CD4-positive, alpha-beta T cell treated with Interleukin-6 at 100 ng/mL for 8 hours (primary cell): ENCODE measurements at places on chromosomes 4 and X.

DNA sequence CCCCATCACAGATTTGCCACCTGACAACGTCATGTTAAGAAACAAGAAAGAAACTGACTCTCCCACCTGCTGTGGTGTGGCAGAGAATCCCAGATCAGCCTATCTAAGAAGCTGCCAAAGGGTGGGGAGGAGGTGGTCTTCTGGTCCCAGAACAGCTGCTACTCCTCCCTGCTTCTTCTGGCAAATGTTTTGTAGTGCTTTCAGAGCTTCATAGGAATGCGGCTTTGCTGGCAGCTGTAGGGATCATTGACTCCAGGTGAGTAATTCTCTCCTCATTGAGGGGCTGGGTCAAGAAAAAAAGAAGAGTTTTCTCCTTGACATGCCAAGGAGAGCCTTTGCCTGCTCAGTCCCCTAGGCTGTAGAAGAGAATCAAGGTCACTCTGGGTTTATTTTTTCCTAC lies 23.3 kb downstream of the NRK start:
- DNase-seq = no peak

DNA sequence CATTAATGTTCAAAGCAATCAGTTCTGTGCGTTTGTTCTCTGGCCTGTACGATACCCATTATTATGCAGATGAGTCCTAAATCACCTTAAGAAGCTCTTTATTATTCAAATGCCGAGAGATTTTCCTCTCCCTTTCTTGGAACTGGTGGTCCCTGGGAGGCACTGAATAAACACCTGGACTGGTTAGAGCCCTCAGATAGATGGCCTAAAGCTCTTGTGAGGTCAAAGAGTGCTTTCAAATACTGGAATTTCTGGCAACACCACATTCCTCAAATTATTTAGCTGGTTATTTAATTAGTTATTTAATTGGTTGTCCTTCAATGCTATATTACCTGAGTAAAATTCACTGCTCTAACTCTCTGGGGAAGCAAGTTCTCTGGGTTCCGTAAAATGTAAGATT lies 3.0 kb downstream of the ARHGEF38 start:
- DNase-seq = no peak

GRCh38 chr4:114056599-114056998 lies 77.2 kb upstream of the ARSJ start:
- DNase-seq = no peak

DNA sequence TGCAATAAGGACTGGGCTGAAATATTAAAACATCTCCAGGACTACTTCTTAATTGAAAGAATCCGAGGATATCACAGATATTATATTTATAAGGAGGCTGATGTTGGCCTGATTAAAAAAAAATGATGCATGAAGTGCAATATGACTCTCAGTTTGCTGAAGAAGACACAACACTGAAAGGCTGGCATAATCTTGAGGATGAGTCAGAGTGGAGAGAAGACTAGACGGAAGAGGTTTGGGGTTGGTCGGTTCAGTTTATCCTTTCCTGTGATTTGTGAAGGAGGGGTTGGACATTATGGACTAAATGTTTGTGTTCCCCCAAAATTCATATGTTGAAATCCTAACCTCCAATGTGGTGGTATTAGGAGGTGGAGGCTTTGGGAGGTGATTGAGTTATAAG lies 170.3 kb downstream of the CORIN start:
- no peak for DNase-seq

GRCh38 chr4:110197529-110198042 lies 829 bp downstream of the ELOVL6 start:
- peak; percentile 33 for DNase-seq

- DNase-seq = no peak
Measured at GRCh38 chrX:32985544-32985943, 225.8 kb downstream of the DMD start.

GRCh38 chrX:11629593-11630211 lies 36.0 kb downstream of the ARHGAP6 start:
- no peak for DNase-seq

- no peak for DNase-seq
Measured at GRCh38 chr4:143202824-143203223, 18.1 kb downstream of the USP38 start.

GRCh38 chrX:97845451-97845850 lies 961.7 kb downstream of the RPA4 start:
- DNase-seq = no peak

GRCh38 chr4:42497142-42497910 lies 100.0 kb downstream of the SHISA3 start:
- DNase-seq = no peak

- no peak for DNase-seq
Measured at GRCh38 chrX:103818842-103819619, 13.0 kb downstream of the RAB9B start.

- DNase-seq = no peak
Measured at GRCh38 chr4:45576275-45576674, 547.6 kb downstream of the GABRG1 start.

DNA sequence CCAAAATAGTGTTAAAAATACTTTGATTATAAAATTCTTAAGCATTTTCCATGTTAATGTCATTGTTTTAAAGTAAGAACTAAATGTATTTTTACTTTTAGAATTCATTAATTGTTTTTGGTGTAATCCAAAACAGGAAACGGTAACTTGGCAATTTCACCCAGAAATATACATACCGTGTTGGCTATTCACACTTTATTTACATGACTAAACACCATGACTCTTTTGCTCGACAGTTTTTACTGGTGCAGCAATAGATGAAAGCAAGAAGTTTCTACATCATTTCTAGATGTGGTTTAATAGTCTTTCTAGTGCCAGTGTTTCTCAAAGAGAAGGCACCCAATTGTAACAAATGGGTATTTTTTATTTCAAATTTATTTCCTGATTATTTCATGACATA lies 25.6 kb upstream of the MAGEA1 start:
- DNase-seq = no peak

GRCh38 chrX:111170017-111170416 lies 74.0 kb downstream of the PAK3 start:
- no peak for DNase-seq

- DNase-seq = peak; percentile 13
Measured at GRCh38 chr4:17577665-17578481, 875 bp downstream of the LAP3 start.

- DNase-seq = no peak
Measured at GRCh38 chr4:151569650-151570049, 160.7 kb downstream of the FHIP1A start.

DNA sequence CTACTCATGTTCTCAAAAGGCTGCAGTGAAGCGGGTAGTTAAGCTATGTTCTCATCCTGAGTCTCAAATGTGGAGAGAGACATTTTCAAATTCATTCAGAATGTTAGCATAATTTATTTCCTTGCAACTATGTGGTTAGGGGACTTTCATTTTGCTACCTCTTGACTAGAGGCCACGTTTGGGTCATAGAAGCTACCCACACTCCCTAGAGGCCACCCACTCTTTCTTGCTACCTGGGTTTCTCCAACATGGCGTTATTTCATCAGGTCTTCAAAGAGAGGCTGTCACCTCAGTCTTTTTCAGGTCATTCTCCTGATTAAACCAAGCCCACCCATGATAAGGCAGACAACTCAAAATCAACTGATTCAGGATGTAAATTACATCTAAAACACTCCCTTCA lies 34.3 kb upstream of the NLGN4X start:
- DNase-seq = no peak

- no peak for DNase-seq
Measured at GRCh38 chrX:154008521-154008920, 11.2 kb downstream of the IRAK1 start.

GRCh38 chr4:78673337-78673736 lies 102.8 kb upstream of the BMP2K start:
- no peak for DNase-seq

DNA sequence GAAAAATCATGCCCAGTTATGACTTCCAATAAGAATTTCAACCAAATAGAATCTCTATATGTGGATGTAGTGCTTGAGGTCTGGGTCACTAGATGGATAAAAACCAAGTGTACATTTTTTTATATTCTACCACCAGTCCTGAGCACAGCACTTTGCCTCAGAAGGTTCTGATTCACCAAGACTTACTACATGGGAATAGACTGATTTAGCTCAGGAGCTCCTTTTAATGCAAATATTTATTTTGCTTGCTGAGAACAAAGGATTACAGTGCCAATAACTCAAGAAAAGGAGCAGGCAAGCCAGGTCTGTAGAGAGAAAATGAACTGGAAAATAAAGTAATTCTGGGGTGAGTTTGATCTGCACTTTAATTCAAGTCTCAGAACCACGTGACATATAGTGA lies 6.4 kb upstream of the XK start:
- DNase-seq = no peak

DNA sequence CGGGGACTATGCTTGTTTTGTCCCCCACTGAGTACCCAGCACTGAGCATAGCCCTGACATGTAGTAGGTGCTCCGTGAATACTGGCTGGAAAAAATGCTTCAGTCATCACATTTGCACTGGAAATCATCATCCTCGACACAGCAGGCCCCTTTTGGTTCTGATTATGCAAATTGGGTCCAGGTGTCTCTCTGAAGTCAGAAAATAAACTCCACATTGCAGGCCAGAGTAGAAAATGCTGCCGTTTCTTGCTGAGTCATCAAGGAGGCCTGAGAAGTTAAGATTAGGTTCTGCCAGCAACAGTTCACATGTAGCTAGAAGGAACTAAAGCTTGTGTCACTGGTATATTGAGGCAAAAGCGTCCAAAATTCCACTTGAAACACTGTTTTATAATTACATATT lies 15.0 kb upstream of the STK32B start:
- no peak for DNase-seq

DNA sequence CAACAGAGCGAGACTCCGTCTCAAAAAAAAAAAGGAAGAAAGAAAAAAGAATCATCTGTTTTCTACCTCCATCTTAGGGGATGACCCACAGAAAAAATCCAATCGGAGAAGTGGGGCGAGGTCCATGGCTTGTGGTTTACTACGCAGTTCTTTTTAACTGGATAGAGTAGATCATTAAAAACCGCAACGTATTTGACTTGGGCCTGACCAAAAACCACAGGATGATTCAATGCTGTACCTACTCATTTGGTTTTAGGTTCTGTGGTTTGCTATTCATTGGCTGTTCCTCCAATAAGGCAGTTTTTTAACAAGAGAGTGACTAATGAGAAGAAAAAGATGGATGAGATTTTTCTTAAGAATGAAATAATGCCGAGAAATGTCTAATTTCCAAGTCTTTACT lies 83.7 kb downstream of the FREM3 start:
- DNase-seq = no peak

- DNase-seq = no peak
Measured at GRCh38 chr4:169668069-169668721, 47.8 kb downstream of the CLCN3 start.

- DNase-seq = no peak
Measured at GRCh38 chr4:54662123-54662522, 4.4 kb downstream of the KIT start.

- DNase-seq = no peak
Measured at GRCh38 chrX:13377550-13377934, 57.7 kb upstream of the ATXN3L start.

- DNase-seq = no peak
Measured at GRCh38 chr4:141132709-141133145, 542 bp downstream of the RNF150 start.

GRCh38 chrX:149398027-149398426 lies 107.1 kb downstream of the IDS start:
- no peak for DNase-seq

DNA sequence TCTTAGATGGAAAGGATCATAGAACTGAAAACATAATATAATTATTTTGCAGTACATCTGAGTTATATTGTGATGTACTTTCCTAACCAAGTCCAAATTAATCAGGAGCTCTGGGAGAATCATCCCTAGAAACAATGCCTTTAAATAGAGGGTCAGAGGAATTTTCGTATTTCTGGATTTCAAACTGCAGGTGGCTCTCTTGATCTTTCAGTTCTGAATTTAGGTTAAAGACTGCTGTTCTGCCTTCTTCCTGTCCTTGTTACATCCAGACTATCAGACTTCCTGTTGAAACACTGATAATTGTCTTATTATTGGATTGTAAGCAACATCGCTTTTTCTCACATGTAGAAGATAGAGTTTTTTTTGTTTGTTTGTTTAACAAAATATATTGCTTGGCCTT lies 142.7 kb downstream of the RPA4 start:
- no peak for DNase-seq

DNA sequence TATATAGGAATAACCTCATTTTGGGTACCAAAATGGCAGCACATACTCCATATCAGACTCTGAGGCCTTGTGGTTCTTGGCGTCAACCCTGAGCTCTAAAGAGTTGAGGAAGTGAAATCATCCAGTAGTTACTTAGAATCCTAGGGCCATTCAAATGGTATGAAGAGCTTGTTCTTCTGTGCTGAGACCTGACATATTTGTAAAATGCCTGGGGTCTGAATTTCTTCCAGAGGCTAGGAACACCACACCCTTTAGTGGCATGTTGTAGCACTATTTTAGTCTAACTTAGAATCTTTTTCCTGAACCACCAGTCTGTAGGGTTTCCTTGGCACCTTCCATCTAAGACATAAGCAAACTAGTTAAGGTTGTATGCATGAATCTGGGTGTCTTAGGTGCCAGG lies 18.1 kb upstream of the GDPD2 start:
- DNase-seq = no peak

- DNase-seq = no peak
Measured at GRCh38 chr4:120053911-120054310, 12.7 kb downstream of the MAD2L1 start.

- no peak for DNase-seq
Measured at GRCh38 chrX:38285649-38286048, 41.7 kb downstream of the RPGR start.

DNA sequence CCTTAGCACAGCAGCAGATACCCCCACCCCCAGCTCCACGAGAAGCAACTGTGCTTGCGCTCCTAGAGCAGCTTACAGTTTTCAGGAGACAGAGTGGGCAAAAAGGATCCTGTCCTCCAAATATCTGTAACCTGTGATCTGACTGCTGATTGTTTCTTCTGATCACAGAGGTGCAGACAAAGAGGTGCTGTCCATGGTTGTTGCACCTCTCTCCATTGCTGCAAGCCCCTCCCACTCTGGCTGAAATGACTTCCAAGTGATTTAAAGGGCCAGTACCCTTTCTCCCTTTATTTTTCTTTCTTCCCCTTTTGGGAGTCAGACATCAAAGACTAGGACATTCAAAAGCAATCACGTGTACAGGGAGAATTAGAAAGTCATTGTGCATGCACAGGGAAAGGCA lies 205.3 kb upstream of the GEMIN8 start:
- DNase-seq = no peak

DNA sequence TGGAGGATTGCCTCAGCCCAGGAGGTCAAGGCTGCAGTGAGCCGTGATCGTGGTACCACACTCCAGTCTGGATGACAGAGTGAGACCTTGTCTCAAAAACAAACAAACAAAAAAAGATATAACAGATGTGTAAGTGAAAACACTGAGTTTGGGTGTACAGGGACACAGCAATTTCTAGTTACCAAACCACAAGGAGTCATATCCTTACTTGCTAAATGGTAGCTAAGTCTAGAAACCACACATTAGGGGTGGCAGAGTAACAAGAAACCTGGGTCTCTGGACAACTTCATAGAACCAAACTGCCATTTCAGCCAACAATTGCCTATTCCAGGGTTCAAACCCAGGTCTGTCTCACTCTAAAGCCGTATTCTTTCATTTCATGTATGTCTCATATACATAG lies 20.8 kb downstream of the PPEF2 start:
- no peak for DNase-seq

GRCh38 chrX:46268412-46268811 lies 276.8 kb downstream of the ZNF674 start:
- no peak for DNase-seq

GRCh38 chrX:53088136-53088974 lies 5.6 kb upstream of the KANTR start:
- peak; percentile 85 for DNase-seq
